ENCODE measurements at places on chromosomes 1 and 21. TPM values are rescaled to one million over a fixed set of nuclear protein-coding genes. Genes with fewer than 3 reads are reported as not detected.

The ATF3 gene
- total RNA-seq, result 35.4 TPM

The S100A1 gene
- total RNA-seq, result not detected

The ERICH3 gene
- total RNA-seq, result not detected

The OR4F16 gene
- not detected for total RNA-seq

The PTCH2 gene
- 0.13 TPM for total RNA-seq

The OVAAL gene
- not detected for total RNA-seq

The TEDDM1 gene
- total RNA-seq, result not detected

DNA sequence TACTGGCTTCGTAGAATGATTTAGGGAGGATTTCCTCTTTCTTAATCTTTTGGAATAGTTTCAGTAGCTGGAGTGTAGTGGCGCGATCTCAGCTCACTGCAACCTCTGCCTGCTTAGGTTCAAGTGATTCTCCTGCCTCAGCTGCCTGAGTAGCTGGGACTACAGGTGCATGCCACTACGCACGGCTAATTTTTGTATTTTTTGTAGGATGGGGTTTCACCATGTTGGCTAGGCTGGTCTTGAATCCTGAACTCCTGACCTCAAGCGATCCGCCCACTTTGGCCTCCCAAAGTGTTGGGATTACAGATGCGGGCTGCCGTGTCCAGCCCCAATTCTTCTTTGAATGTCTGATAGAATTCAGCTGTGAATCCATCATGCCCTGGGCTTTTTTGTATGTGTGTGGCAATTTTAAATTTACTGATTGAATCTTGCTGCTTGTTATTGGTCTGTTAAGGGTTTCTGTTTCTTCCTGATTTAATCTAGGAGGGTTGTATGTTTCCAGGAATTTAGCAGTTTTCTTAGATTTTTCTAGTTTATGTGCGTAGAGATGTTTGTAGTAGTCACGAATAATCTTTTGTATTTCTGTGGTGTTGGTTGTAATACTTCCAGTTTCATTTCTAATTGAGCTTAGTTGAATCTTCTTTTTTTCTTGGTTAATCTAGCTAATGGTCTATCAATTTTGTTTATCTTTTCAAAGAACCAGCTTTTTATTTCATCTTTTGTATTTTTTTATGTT is 15.3 kb downstream of the MAN1C1 start:
- peaks cover 24% of the 10 kb centered on the region for H3K36me3 ChIP-seq
- peaks cover 64% of the 10 kb centered on the region for H3K4me1 ChIP-seq
- peak; percentile 27 for DNase-seq
- H3K27ac ChIP-seq, result peak overlapping the region; percentile 87
- H3K4me3 ChIP-seq, result peak overlapping the region; percentile 77

DNA sequence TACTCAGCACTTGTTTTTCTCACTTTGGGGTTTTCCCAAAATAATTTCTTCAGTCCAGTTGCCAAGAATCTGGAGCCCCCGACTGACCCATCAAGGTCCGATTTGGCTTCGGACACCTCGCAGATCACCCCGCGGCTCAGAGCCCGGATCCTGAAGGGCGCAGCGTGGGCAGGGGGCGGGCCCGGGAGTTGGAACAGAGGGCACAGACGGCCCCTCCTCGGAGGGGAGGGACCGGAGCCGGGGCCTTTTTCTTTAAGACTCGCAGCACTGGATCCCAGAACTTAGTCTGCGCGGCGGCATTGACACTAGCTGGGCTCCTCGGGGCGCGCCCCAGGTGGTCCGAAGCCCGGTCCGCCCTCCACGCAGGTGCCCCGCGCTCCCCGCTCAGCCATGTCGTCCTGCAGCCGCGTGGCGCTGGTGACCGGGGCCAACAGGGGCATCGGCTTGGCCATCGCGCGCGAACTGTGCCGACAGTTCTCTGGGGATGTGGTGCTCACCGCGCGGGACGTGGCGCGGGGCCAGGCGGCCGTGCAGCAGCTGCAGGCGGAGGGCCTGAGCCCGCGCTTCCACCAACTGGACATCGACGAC is at the start of gene CBR3:
Gene CBR3 (plus strand): TSS at position 277 of the 588 bp plus-strand sequence. CDS start 114 bp downstream, at position 391.
- H3K4me3 ChIP-seq, result peak within 1 kb of the TSS; percentile 89
- H3K4me1 ChIP-seq, result peaks cover 26% of the 10 kb centered on the region
- peak; percentile 75 for DNase-seq
- peak within 1 kb of the TSS; percentile 85 for H3K27ac ChIP-seq

DNA sequence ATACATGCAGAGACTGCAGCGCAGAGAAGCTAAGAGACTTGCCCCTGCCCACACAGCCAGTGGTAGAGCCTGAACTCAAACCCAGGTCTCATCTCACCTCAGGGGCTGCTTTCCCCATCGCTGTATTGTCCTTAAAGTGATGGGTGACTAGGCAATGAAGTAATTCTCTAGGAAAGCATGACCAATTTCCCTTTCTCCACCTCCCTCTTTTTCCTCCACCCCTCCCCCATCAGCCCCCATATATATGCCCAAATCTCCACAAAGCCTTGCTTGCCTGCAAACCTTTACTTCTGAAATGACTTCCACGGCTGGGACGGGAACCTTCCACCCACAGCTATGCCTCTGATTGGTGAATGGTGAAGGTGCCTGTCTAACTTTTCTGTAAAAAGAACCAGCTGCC is at the start of gene IL24:
Gene IL24 (plus strand): TSS at position 269 of the 400 bp plus-strand sequence. CDS start 390 bp downstream, outside the sequence.
- DNase-seq, result peak; percentile 74
- no peaks in the 10 kb centered on the region for H3K36me3 ChIP-seq
- H3K27me3 ChIP-seq, result no peaks in the 10 kb centered on the region
- H3K4me3 ChIP-seq, result peak within 1 kb of the TSS; percentile 49

DNA sequence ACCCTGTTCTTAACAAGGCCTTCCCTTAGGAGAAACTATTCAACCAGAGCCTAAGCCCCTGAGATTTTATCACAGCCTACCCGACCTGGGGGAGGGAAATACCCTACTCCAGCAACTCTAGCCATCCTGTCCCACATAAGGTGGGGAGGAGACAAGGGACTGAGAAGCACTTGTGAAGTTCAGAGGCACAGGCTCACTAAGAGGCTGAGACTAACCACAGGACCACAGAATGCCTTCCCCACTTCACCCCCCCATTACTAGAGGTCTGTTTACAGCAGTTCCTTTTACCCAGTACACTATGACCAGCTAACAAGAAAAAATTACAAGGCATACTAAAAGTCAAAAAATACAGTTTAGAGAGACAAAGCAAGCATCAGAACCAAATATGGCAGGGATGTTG is 86.8 kb downstream of the TEX35 start:
- no peak for DNase-seq
- no peak overlapping the region for H3K4me3 ChIP-seq
- no peak overlapping the region for H3K27ac ChIP-seq
- no peaks in the 10 kb centered on the region for H3K27me3 ChIP-seq
- no peaks in the 10 kb centered on the region for H3K4me1 ChIP-seq

GRCh38 chr1:153553830-153554541 is 4.9 kb upstream of the S100A3 start:
- H3K27me3 ChIP-seq, result no peaks in the 10 kb centered on the region
- H3K4me1 ChIP-seq, result no peaks in the 10 kb centered on the region
- H3K36me3 ChIP-seq, result no peaks in the 10 kb centered on the region
- H3K4me3 ChIP-seq, result no peak overlapping the region

Data from activated CD8-positive, alpha-beta T cell treated with anti-CD3 and anti-CD28 coated beads for 36 hours (primary cell).